Testis (tissue), 5 donors: ENCODE measurements at places on chromosomes 4 and X. TPM values are rescaled to one million over a fixed set of nuclear protein-coding genes. Genes with fewer than 3 reads are reported as not detected.

- H3K36me3 ChIP-seq = no peaks in the 10 kb centered on the region
- H3K4me3 ChIP-seq = no peak overlapping the region
- H3K27ac ChIP-seq = no peak overlapping the region
- H3K4me1 ChIP-seq = no peaks in the 10 kb centered on the region
- no peak for DNase-seq
These were observed 1.1 kb upstream of the CHST7 start for GRCh38 chrX:46572340-46572936.

GRCh38 chr4:75660491-75660890 is 12.7 kb downstream of the G3BP2 start:
- H3K27ac ChIP-seq = no peak overlapping the region
- no peak overlapping the region for H3K4me3 ChIP-seq
- H3K36me3 ChIP-seq = no peaks in the 10 kb centered on the region
- no peak for DNase-seq

GRCh38 chr4:100311181-100311580 is 120.9 kb upstream of the DDIT4L start:
- no peak overlapping the region for H3K27ac ChIP-seq
- no peaks in the 10 kb centered on the region for H3K36me3 ChIP-seq
- DNase-seq = peak; percentile 19
- H3K4me1 ChIP-seq = no peaks in the 10 kb centered on the region
- H3K27me3 ChIP-seq = no peaks in the 10 kb centered on the region

GRCh38 chrX:38282049-38282448 is 45.3 kb downstream of the RPGR start:
- H3K27me3 ChIP-seq = no peaks in the 10 kb centered on the region
- DNase-seq = no peak
- H3K4me1 ChIP-seq = no peaks in the 10 kb centered on the region
- H3K4me3 ChIP-seq = no peak overlapping the region
- no peak overlapping the region for H3K27ac ChIP-seq

Gene PTPN13
- 62.0 TPM for total RNA-seq

DNA sequence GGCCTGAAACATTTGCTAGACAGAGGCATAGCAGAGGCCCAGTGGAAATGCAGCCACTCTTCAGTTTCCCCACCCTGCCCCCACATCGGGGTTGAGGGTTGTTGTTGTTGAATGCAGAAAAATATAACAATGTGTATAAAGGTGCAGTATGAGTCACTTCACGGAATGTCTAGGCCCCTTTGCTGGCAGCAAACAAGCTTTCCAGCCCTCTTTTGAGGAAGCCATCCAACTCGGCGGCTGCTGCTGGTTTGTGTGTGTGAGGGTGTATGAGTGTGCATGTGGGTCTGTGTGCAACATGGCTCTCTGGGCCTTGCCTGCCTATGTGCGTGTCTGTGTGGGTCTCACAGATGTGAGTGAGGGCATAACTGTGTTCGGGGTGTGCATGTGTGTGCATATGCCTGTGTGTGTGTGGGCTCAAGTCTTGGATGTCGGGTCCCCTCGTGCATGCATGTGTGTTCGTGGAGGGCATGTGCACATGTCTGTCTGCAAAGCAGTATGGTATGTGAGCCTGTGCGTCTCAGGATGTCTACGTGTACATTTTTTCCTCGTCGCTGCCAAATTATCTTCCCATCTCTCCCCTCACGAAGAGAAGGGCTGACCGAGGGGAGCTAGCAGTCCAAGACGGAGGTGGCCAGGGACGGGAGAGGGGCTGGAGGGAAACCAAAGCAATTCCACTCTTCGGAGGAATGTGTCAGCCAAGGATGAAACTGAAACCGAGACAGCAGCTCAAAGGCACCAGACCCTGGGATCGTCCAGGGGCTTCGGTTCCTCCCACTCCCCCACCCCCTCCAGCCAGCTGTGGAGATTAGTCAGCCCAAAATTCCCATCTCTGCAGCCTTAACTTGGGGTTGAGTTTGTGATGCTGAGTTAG is 8.4 kb upstream of the ELF4 start:
- DNase-seq = no peak
- H3K27me3 ChIP-seq = no peaks in the 10 kb centered on the region
- H3K4me1 ChIP-seq = peaks cover 6% of the 10 kb centered on the region
- H3K27ac ChIP-seq = no peak overlapping the region

Gene BEX5
- total RNA-seq = 20.7 TPM

- no peaks in the 10 kb centered on the region for H3K36me3 ChIP-seq
- H3K4me3 ChIP-seq = peak overlapping the region; percentile 67
- peaks cover 5% of the 10 kb centered on the region for H3K4me1 ChIP-seq
- no peak overlapping the region for H3K27ac ChIP-seq
These were observed 99.9 kb upstream of the TENM3 start for GRCh38 chr4:182143086-182143821.

DNA sequence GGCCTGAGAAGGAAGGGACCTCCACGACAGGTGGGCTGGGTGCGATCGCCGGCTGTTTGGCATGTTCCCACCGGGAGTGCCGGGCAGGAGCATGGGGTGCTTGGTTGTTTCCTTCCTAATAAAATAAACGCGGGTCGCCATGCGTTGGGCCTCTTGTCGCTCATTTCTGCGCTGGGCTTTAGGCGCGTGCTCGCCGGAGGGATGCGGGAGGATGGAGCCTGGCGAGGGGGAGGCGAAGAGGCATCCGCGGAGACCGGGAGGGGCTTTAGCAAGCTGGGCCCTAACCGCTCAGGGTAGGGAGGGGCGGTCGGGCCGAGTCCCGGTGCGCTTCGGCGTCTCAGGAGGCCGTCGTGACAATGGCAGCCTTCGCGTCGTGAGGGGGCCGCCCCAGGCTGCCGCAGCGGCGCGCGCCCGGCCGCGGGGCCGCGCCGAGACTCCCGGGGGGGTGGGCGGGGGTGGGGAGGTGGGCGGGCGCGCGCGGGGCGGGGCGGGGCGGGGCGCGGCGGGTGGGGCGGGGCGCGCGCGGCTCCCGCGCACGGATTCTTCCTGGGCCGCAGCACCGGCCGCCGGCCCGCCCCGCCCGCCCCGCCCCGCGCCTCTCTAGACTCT is 476 bp upstream of the GDI1 start:
- H3K27ac ChIP-seq = peak overlapping the region; percentile 88
- no peak for DNase-seq
- no peak overlapping the region for H3K4me3 ChIP-seq
- no peaks in the 10 kb centered on the region for H3K27me3 ChIP-seq
- no peaks in the 10 kb centered on the region for H3K36me3 ChIP-seq

Gene MXRA5
- total RNA-seq = 0.68 TPM

DNA sequence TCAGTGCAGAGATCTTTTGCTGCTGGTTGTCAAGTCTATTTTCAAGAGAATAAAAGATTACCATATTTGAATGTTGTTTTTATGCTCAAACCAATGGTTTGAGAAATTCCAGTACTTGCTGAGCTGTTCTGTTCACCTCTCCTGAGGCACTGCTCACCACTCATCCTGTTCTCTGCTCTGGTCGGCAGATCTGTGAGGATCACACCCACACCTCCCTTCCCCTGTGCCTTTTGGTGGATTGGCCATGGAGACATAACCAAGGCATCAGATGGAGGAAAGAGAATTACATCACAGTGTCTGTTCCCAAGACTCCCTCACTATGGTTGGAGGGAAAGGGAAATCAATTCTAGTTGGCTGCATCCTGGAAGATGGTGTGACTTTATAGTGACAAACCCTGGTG is 391.6 kb downstream of the ARHGAP24 start:
- DNase-seq = no peak
- no peaks in the 10 kb centered on the region for H3K36me3 ChIP-seq
- no peaks in the 10 kb centered on the region for H3K27me3 ChIP-seq
- H3K4me1 ChIP-seq = no peaks in the 10 kb centered on the region
- no peak overlapping the region for H3K4me3 ChIP-seq
